H9 (cell line): ENCODE measurements at places on chromosomes 5 and 9. TPM values are rescaled to one million over a fixed set of nuclear protein-coding genes. Genes with fewer than 3 reads are reported as not detected.

GRCh38 chr5:126000507-126000906 is 422.7 kb upstream of the GRAMD2B start:
- H3K4me3 ChIP-seq = no peak overlapping the region
- no peaks in the 10 kb centered on the region for H3K27me3 ChIP-seq
- no peak overlapping the region for H3K27ac ChIP-seq
- H3K36me3 ChIP-seq = peaks cover 3% of the 10 kb centered on the region; the same call in 2 of the 3 replicates
- DNase-seq = no peak

DNA sequence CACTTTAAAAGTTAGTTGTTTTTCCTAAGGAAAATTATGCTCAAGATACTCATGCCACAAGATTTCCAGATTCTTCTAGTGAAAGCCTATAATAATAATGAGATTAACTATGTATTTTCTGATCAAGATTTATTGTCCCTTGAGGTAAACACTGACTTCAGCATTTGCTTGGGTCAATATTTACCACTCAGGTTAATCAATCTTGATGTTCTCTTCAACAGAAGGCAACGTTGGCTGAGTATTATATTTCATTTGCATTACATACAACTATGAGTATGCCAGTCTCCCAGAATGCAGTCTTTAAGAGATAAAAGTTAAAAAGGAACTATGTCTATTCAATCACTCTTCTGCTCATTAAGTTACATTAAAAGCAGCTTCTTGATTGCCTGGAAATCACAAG is 115.6 kb downstream of the GPR21 start:
- no peaks in the 10 kb centered on the region for H3K4me1 ChIP-seq
- no peaks in the 10 kb centered on the region for H3K27me3 ChIP-seq
- H3K4me3 ChIP-seq = no peak overlapping the region
- no peak for DNase-seq
- H3K27ac ChIP-seq = no peak overlapping the region
- H3K36me3 ChIP-seq = peaks cover 21% of the 10 kb centered on the region

The NUTM2G gene
- 0.48 and 0.57 TPM in 2 replicates for total RNA-seq

GRCh38 chr5:43191740-43192557 is at the start of gene NIM1K:
TSS of gene NIM1K (plus strand) at chr5:43192225. CDS start at chr5:43245776, 53,551 bp downstream.
- peaks cover 15% of the 10 kb centered on the region; the same call in 1 of the 2 replicates for H3K27me3 ChIP-seq
- H3K27ac ChIP-seq = no peak within 1 kb of the TSS
- peak within 1 kb of the TSS; percentile 62 for H3K4me3 ChIP-seq
- H3K36me3 ChIP-seq = no peaks in the 10 kb centered on the region
- peak; percentile 70 for DNase-seq

The C5orf22 gene
- 33.5 and 34.0 TPM in 2 replicates for total RNA-seq

The EPB41L4B gene
- total RNA-seq = 18.9 and 19.7 TPM in 2 replicates

GRCh38 chr5:178454821-178455479 is 135.2 kb downstream of the COL23A1 start:
- H3K36me3 ChIP-seq = no peaks in the 10 kb centered on the region
- H3K4me3 ChIP-seq = no peak overlapping the region
- H3K4me1 ChIP-seq = no peaks in the 10 kb centered on the region
- no peak overlapping the region for H3K27ac ChIP-seq

GRCh38 chr9:23663536-23663935 is 162.5 kb downstream of the ELAVL2 start:
- H3K4me3 ChIP-seq = no peak overlapping the region
- peaks cover 24% of the 10 kb centered on the region for H3K36me3 ChIP-seq
- 0 out of 2 replicates have a peak, but pooled peaks cover 3% of the 10 kb centered on the region for H3K4me1 ChIP-seq
- H3K27me3 ChIP-seq = no peaks in the 10 kb centered on the region; the same call in 1 of the 2 replicates
- H3K27ac ChIP-seq = no peak overlapping the region
